ENCODE measurements at places on chromosomes 16 and 17.

DNA sequence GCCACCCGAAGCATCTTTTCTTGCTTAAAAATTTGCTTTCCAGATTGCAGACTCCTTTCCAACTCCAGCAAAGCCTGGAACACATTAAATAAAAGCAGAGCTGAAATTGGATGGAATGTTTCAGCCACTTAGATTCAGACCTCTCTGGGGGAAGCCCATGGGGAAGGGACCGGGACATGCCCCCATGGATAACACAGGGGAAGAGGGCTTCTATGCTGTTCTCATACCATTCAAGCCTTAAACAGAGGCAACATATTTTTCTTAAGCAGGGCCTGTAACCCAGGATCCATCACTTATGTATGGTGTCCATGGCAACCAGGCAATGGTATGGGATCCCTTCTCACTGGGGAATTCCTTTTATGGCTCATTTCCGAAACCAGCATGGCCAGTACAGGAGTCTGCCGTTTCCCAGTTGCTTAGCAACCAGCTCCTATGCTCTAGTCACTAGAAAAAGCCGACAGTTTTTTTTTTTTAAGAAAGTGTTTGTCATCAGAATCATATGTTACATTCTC, 62.0 kb upstream of the MARCHF10 start:
- DNase-seq: no peak

DNA sequence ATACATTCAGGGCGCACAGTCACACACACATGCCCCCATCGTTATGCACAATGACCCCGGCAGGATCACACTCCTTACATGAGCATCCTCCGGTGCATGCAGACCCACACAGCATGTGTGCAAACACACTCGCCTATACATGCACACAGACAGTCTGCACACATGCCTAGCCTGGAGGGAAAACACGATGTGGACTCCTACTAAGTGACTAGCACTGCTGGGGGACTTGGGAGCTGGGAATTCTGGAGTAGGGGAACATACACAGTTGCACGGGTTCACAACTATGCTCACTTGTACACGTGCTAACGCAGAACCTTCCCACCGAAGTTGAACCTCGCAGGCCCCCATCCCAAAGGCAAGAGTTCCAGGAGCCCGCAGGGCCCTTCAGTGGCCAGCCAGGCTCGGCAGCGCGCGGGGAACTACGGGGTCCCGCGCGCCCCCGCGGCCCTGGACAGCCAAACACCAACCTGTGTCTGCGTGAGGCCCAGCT, 2.0 kb downstream of the DLX3 start:
- no peak for DNase-seq

- DNase-seq: no peak
Observed at GRCh38 chr17:57349541-57350247, 93.4 kb downstream of the MSI2 start.

DNA sequence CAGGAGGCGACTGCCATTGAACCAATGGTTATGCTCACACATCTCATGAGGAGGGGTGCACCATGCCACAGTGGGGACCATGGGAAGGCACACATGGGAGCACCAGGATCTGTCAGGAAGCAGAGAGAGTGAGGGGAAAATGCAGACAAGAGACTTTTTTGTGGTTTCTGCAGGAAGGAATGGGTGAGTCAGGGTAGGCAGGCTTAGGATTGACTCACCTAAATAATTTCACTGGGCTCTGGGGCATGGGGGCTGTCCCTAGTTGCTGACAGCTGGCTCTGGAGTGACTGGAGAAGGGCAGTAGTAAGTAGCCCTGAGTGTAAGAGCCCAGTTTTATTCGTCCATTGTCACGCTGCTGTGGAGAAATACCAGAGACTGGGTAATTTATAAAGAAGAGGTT, 202.4 kb downstream of the AXIN2 start:
- no peak for DNase-seq

DNA sequence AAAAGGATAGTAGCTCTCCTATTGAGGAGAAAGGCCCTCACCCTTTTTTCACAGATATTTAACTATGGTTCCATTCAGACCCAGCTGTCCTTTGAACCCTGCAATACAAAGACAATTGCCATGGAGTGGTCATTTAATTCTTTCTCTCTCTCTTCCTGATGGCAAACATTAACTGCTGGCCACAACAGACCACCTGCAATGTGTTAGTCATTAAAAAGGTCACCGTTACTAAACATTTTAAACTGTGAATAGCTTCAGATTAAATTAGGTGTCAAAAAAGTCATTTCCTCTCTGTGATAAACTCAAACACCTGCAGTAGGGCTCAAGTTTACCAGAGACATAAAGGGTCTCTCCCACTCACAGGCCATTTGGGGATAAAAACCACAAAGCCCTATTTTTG, 697.2 kb downstream of the TOX3 start:
- DNase-seq: no peak

GRCh38 chr16:83728492-83728891, 79.3 kb upstream of the HSBP1 start:
- no peak for DNase-seq

GRCh38 chr17:4329838-4330237, 36.6 kb downstream of the UBE2G1 start:
- no peak for DNase-seq

GRCh38 chr16:58475091-58475619, 24.8 kb upstream of the NDRG4 start:
- DNase-seq: no peak

DNA sequence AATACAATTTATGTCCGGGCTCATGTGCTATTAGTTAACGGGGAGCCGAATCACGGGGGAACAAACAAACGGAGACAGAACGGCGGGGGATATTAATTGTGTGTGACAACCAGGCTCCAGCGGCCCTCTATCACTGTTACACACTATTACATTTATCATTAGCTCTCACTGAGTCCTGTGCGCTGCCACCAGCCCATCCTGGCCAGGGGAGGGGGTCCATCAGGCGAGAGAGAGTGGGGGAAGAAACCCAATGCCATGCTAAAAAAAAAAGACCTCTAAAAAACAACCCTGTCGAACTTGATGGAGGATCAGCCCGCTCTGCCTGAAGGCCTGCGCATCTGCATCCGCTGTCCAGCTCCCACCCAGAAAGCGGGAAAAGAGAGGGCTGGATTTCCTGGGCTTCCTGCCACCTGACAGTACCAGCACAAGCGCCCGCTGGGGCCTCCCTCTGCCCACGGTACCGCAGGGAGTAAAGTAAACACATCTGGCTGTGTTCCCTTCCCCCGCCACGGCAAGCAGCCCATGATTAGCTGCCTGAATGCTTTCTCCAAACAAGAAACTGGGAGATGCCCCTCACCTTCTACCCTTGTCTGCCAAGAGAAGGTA, 41.7 kb downstream of the PIPOX start:
- no peak for DNase-seq

GRCh38 chr17:77476931-77477805, 336.4 kb downstream of the SEC14L1 start:
- DNase-seq: no peak

- no peak for DNase-seq
Observed at GRCh38 chr17:72142614-72143013, 21.8 kb downstream of the SOX9 start.

GRCh38 chr16:78927766-78928165, 672.8 kb downstream of the MAF start:
- no peak for DNase-seq

GRCh38 chr16:79074951-79075350, 525.6 kb downstream of the MAF start:
- DNase-seq: no peak

DNA sequence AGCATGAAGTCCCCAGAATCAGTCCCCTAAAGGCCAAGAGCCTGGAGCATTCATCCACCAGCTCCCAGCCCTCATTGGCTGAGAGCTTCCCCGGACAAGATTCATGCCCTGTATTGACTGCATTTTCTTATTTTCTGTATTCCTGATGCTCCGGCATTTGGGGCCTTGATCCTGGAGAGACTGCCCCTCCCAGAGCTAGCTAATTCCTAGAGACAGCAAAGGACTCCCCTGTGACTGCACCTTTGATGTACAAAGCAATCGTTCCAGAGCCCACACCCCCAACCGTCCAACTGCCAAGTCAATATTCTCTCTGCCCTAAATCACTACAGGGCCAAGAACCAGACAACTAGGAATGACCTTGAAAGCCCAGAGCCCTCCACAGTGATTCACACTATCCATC, 93.4 kb upstream of the CDH5 start:
- no peak for DNase-seq

- DNase-seq: no peak
Observed at GRCh38 chr17:36683387-36683786, 82.0 kb downstream of the MRM1 start.

DNA sequence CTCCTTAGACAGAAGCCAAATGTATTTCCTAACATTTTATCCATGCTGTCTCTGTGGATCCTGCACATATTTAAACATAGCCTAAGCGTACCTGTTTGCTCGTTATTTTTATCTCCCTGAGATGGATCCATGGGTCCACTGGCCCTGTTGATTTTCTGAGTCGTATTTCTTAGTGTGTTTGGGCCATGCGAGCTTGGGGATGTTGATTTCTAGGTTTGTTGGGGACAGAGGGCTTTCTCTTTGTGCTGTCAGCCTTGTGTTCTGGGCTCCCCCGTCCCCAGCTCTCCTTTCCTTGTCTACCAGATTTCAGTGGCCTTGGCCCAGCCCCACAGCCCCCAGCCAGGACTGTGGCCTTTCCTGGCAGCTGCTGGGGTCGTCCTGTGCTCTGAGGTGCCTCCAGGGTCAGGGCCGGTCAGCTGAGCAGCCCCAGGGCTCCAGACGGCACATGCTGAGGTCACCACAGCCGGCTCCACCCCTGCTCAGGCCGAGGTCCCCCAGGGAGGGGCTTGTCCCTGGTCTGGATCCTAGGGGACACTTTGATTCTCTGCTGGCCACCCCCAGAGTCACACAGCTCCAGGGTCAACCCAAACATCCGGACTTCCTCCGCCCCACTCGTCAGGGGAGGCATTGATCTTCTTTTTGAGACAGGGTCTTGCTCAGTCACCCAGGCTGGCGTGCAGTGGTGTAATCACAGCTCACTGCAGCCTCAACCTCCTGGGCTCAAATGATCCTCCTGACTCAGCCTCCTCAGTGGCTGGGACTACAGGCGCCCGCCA, 4.4 kb downstream of the SSTR5 start:
- DNase-seq: no peak

DNA sequence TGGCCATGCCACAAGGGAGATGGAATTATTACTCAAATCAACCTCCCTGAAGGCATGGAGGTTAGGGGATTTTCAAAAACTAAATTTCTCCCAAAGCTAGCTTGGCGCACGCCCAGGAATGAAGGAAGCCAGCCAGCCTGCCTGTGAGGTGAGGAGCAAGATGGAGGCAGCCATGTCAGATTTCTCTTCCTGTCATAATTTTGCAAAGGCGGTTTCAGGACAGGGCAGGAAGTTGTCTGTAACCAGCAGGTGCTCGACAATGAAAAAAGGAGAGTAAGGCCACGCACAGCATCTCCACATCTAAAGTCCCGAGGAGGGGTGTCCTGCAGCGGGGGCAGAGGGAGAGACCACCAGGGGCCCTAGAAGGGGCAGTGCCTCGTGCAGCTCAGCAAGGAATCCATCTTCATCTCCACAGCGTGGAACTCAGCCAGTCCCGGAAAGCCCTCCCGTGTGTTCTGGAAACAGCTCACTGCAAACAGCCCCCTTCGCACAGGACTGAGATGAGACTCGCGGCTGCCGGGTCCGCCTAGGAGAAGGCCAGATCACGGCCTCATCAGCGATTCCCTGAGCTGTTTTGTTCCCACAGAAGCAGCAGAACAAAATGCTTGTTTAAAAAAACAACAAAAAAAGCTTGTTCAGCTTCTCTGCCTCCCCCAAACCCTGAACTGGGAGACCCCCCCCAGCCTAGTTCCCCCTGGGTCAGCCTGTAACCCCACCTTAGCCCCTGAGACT, 47.8 kb downstream of the SLC7A5 start:
- no peak for DNase-seq

- DNase-seq: no peak
Observed at GRCh38 chr16:56961851-56962281, at the start of gene CETP. CETP (plus strand) TSS chr16:56961950; CDS start chr16:56961980, 30 bp downstream.
